Progenitor cell of endocrine pancreas (in vitro differentiated cells): ENCODE measurements at places on chromosomes 2 and 18.

DNA sequence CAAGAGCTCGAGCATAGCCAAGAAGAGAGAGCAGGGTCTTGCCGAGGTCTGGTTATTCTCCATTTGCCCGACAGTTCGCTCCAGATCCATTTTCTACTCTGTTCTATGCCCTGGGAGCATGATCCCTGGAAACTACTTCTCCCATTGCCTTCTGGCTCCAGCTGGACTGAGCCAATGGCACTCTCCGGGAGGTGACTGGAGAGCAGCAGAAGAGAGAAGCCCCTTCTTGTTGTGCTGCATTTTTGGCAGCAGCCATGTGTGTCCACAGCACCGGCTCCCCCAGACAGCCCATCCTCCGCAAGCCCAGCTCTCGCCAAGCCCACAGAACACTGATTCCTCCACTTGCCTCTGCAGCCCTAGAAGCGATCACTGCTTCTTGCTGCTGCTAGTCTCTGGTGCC is 345.5 kb downstream of the TNS1 start:
- no peak for DNase-seq

- DNase-seq: no peak
These were observed 59.9 kb upstream of the CYRIA start for GRCh38 chr2:16725549-16725948.

GRCh38 chr2:200411831-200412230 is 98.0 kb downstream of the KCTD18 start:
- no peak for DNase-seq

DNA sequence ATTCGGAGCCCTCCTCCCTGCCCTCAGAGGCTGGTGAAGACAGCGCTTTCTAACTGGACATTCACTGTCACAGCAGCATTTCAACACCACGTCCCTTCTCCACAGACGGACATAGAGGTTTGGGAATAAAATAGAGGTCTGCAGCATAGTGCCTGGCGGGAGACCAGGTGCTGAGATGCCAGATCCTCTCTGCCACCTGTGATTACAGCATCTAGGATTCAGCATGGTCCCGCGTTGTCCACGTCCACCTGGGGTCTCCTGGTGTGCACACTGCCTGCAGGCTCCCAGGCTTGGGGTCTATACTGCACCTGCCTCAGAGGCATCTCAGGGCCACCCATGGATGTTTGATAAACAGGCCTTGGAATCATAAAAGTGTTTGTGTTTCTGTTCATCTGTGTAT is 175.5 kb downstream of the TMEM18 start:
- DNase-seq: no peak

DNA sequence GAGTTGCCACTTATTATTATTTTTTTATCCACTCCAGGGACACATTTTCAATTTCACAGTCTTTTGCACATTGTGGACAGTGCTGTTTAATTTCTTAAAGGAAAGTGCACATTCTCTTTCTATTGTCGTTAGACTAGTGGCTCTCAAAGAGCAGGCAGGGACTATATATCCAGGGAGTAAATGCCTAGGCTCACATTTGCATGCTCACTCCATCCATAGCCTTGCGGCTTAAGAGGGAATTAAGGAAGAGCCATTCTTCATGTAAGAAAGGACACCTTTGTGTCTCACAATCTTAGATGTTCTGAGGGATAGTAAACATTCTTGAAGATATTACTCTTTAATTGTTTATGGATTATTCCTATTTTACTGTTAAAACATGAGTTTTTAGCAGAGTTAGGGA is 70.8 kb downstream of the FIGN start:
- DNase-seq: no peak

GRCh38 chr2:231300020-231300721 is 95.3 kb upstream of the B3GNT7 start:
- no peak for DNase-seq

DNA sequence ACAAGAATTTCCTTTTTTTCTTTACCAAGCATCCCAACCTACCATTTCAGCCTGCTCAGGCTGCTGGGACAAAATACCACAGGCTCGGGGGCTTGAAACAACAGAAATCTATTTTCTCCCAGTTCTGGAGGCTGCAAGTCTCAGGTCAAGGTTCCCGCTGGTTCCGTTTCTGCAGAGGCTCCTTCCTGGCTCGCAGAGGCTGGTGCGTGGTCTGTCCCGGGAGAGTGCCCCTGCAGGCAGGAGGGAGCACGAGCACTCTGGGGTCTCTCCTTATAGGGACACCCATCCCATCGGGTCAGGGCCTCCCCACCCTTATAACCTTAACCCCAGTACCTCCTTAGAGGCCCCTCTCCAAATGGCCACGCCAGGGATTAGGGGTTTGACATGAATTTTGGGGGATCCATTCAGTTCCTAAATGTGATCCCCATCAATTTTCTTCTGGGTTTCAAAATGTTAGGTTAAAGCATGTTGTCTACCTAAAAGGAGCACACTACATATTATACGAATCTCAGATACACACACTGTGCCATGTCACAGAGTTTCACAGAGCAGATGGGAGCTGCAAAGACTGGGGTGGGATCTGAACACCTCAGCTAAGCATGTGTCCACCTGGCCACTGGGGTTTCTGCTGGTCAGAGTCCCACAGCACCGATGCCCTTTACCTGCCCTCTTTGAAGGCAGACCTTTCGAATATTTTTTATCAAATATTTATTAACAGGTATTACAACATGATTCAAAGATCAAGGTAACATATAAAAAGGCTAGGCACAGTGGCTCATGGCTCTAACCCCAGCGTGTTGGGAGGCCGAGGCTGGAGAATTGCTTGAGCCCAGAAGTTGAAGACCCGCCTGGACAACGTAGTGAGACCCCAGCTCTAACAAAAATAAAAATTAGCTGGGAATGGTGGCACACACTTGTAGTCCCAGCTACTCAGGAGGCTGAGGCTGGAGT is 17.6 kb upstream of the ADI1 start:
- DNase-seq: no peak

DNA sequence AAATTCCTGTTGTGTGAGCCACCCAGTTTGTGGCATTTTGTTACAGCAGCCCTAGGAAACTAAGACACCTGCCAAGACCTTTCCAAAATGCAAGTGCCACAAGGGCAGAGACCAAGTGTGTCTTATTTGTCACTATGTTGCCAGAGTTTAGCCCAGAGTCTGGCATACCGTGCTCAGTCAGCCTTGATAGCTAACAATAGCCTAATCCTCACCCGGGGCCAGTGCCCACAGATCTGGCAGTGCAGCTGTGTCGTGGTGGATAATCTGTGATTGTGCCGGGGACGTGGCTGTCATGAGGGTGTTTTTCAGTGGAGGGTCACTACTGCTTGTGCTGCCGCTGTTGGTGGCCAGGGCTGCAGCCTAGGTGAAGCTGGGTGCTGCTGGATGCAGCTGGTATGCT is 53.5 kb downstream of the MEP1B start:
- DNase-seq: no peak

- no peak for DNase-seq
These were observed 10.8 kb upstream of the ERMN start for GRCh38 chr2:157336137-157337010.

GRCh38 chr2:28404086-28404485 is 11.4 kb downstream of the FOSL2 start:
- no peak for DNase-seq

- no peak for DNase-seq
These were observed 128.4 kb downstream of the CABLES1 start for GRCh38 chr18:23263551-23264235.

DNA sequence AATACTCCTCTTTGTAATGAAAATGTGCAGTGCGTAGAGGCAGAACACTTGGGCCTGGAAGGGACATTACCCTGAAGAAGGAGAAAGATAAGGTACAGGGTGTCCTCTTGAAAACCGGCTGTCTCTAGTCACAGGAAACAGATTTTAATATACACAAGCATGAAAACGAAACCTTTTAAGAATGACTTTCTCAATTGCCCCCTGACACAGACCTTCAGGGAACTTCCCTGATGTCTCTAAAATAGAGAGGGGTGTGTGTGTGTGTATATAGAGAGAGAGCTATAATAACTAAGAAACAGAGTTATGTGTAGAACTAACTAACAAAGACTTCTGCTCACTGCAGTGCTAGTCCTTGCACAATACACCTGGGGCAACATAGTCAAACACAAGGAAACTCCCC is 780.0 kb downstream of the CNTNAP5 start:
- DNase-seq: no peak

- DNase-seq: no peak
These were observed 16.4 kb downstream of the SLC16A14 start for GRCh38 chr2:230052299-230052698.

- no peak for DNase-seq
These were observed 1027.7 kb upstream of the ZEB2 start for GRCh38 chr2:145547620-145548019.

DNA sequence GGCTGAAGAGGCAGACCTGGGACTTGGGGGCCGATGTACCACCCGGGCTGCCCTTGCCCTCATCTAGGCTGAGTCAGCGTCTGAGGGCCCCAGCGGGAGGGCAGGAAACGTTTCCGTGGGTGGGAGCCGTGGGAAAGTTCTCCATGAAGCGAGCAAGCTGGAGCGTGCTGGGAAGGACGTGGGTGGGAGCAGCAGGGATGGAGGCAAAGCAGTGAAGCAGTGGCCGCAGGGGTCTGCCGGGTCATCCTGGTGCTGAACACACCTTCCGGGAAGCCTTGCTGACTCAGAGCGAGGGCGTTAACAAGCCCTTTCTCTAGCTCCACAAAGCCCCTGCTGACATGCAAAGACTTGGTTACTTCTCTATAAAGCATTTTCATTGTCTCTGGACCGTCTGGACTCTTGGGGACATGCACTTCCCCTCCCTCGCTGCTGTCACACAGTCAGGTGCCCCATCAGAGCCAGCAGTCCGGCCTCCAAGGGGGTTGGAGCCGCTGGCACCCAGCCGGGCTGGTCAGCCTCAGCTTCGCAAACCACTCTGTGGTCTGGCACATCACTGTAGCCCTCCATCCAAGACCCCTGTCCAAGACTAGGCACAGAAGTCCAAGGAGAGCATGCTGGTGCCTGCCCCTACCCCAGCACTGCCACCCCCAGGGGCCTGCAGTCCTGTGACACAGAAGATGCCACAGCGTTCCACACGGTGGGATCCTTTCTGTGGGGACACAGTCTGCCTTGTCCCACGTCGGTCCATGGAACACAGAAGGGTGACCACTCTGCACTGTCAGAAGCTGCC is 115.1 kb upstream of the GPC1 start:
- DNase-seq: no peak

DNA sequence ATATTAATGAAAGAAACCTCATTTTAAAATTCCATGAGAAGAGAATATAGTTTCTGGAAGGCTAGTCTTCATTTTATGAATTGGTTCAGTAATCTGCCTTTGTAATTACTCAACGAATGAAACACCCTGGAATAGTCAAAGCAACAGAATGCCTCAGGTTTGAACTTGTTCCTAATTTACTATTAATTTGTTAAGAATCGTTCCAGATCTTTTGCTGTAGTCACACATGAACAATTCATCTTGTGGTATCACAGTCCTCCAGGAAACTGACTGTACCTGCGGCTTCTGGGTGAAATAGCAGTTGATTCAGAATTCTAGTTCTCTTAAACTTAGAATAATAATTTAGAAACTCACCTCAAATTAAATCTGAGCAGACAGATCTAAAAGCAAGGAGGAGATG is 282.7 kb upstream of the MAP2 start:
- DNase-seq: no peak

DNA sequence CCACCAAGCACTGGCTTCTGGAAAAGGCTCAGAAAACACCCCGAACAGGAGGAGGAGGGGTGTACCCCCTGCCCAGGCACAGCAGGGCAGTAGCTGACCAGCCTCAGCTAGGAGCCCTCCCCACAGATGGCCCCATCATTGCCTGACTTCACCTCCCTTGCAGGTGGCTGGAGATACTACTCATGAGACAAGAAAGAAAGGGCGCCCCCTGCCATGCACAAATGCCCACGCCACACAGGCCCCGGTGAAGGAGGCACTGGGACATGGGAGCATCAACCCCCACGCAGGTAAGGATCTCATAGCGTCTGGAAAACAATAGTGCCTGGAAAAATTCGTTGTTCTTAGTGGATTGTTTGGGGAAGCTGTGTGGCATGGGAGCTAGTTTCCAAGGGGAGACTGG is 240.6 kb downstream of the TFCP2L1 start:
- no peak for DNase-seq

- DNase-seq: no peak
These were observed 28.7 kb downstream of the IKZF2 start for GRCh38 chr2:213122725-213123124.

GRCh38 chr2:217673627-217674026 is 329.2 kb downstream of the TNS1 start:
- no peak for DNase-seq

DNA sequence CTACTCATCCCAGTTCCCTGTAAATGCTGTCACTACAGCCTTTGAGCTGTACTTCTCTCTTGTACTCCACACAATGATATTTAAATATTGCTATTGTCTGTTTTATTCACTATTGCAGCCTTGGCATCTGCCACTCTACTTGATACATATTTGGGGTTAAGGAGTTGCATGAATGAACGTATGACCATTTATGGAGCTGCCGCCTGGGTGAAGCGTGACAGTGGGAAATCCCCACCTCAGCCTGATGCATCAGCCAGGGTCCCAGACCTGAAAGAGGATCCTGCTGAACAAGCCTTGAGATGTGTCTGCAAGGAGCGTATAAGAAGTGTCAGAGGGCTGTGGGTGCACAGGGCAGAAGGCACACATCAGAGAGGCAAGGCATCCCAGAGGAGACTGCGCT is 39.1 kb downstream of the MRPL35 start:
- no peak for DNase-seq

- DNase-seq: peak; percentile 10
These were observed 1074.4 kb upstream of the GYPC start for GRCh38 chr2:125581557-125581956.

- peak; percentile 32 for DNase-seq
These were observed 53.7 kb upstream of the LRRC30 start for GRCh38 chr18:7177116-7177744.

- no peak for DNase-seq
These were observed 226.4 kb upstream of the HS6ST1 start for GRCh38 chr2:128545085-128545484.

GRCh38 chr2:128390991-128391630 is 72.4 kb upstream of the HS6ST1 start:
- no peak for DNase-seq

GRCh38 chr2:160917850-160918249 is 242.4 kb upstream of the TANK start:
- DNase-seq: no peak

GRCh38 chr2:140422759-140423158 is 1642.6 kb upstream of the NXPH2 start:
- DNase-seq: no peak

DNA sequence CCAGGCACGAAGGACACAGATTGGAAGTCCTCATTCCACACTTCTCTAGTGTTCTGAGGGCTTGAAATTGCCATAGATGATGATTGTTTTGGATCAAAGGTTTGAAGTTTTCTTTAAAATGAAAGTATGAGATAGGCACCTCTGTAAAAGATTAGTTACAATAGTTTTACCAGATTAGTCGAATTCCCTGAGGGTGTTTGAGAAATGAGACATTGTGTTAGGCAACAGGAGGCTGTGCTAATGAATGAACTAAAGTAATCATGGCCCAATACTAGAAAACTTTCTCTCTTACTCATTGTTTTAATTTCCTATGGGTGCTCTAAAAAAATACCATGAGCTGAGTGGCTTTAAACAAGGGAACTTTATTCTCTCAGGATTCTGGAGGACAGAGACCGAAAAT is 421.7 kb downstream of the RNF144A start:
- DNase-seq: no peak
